Esophagus squamous epithelium (tissue), 5 donors: ENCODE measurements at places on chromosomes 7 and 10. TPM values are rescaled to one million over a fixed set of nuclear protein-coding genes. Genes with fewer than 3 reads are reported as not detected.
A peak's percentile ranks its signal among the peaks of the same experiment; 100 is the strongest.

ACTL6B gene
- not detected for total RNA-seq

PDZD7 gene
- total RNA-seq, result 0.29 TPM

DNA sequence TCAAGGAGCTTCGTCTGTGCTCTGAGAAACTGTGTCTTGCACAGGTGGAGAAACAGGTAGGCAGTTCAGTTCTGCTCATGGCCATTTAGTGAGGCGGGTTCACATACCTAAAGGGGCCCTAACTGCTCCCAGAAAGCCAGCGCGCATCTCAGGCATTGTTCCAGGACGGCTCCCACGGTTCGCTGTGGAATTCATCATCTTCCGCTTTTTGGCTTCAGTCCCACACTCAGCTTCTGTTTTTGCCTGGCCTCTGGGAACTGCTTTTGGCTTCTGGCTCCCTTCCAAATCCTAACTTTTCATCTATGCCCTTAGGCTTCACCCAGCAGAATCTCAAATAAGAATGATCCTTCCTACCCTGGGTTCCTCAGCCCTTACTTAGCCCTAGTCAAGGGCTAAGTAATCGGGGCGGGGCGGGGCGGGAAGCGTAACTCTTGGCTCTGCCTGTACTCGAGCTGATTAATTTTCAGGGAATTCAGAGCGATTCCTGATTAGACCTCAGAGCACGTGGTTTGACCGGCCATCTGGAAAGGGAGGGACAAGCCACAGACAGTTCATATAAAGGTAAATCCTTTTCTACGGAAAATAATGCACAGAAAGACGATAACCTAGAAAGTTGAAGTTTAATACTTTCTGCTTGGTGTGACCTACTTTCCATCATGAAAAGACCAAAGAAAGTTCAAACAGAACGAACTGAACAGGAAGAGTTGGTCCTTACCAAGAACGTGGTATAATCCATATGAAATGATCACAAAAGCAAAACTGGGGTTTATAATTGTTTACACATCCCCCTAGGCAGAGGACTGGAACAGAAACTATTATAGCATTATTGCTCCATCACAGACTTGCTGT is 105.7 kb downstream of the ST8SIA6 start:
- no peak for DNase-seq

- DNase-seq, result no peak
Measured at GRCh38 chr7:110204527-110204926, 886.4 kb upstream of the LRRN3 start.

DNA sequence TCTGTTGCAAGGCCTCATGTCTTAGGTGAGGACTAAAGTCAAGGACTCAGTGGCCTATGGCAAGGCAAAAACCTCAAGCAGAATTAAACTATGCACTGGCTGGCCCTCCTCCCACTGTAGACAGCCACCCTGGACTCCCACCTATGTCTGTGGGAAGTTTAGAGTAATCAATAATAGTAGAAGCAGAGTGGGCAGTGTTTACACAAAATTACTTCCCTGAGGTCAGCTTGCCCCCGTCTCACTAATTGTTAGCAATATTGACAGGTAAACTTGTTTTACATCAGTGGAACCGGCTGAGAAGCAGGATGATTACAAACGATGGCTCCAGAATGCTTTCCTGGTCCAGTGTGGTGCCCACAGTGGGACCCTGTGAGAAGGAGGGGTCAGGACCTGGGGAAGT is 27.9 kb upstream of the NPFFR1 start:
- no peak for DNase-seq

GRCh38 chr10:97718659-97719142 is 5.2 kb downstream of the MARVELD1 start:
- DNase-seq, result peak; percentile 9

DNA sequence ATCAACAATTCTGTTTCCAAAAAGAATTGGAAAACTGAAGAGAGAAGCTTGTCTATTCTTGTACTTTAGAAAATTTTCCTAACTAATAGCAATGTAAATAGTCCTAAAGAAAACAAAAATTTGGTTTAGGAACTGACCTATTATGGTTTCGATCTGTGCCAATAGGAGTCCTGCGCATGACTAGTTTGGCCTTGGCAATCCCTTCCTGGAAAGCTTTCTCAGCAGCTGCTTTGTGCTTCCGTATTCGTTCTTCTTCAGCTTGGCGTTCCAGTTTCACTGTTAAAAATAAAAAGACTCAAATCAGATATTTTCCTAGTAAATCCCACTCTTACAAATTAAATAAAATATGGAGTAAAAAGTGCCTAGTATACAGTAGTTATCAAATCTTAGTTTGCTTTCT is 36.6 kb downstream of the FZD9 start:
- no peak for DNase-seq

DNA sequence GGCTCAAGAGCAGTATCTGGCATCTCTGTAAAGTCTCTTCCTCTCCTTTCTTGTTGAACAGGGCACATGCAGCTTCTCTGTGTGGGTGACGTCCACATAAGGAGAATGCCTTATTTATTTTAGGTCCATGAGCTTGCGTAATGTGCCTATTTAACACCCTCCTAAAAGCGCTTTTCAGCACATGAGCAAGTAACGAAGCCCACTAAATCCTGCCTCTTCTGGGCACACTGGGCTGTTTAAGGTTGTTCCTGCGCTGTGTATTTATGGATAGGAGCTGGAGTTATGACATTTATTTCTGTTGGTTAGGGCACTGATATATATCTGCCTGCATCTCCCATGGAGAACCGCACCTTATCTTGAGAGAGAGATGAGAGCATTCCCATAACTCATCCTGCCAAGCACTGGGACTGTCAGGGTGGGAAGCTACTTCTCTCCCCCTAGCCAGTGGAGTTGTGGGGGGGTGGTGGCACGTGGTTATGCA is 76.1 kb downstream of the LRRC4 start:
- DNase-seq, result no peak

GRCh38 chr7:37853468-37853867 is 5.1 kb downstream of the NME8 start:
- DNase-seq, result no peak

DNA sequence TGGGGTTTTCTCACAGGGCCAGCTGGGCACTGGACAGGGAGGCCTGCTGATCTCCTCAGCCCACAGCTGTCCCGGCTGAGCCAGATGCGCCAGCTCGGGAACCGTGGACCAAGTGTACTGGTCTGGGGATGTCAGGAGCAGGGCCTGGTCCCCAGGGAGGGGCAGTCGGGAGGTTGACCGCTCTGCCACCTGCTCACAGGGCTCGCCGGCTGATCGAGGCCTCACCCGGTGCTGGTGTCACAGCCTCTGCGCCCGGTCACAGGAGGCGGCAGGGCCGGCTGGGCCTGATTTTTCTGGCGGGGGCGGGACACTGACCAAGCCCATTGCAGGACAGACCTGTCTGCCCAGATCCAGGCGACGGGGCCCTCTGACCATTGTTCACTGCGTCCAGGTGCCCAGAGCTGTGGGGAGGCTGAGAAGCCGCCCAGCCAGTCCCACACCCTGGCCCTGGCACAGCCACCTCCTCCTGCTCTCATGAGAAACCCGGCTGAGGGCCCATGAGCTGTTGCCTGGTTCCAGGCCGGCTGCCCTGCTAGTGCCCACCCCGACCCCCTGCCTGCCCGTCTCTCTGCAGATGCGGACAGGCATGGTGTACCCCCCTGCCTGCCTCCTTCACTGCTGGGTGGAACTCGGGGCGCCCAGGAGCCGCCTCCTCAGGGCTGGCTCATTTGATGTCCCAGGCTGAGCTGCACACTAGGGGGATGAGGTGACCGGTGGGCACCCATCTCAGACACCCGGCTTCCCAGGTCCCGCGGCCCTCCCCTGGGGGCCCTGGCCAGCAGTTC is 3.0 kb upstream of the TMEM184A start:
- DNase-seq, result no peak

- no peak for DNase-seq
Measured at GRCh38 chr10:133475425-133475734, 21.6 kb downstream of the SCART1 start.
